ENCODE measurements at places on chromosomes 1 and 21. TPM values are rescaled to one million over a fixed set of nuclear protein-coding genes. Genes with fewer than 3 reads are reported as not detected.

The SHISA4 gene
- 13.9 TPM for total RNA-seq

The OLFML2B gene
- 13.5 TPM for total RNA-seq

The TAL1 gene
- 0.31 TPM for total RNA-seq

The NDUFS2 gene
- 146 TPM for total RNA-seq

The TRIM63 gene
- under 0.01 TPM for total RNA-seq

The LRRC42 gene
- total RNA-seq = 17.3 TPM

The NADK gene
- total RNA-seq = 49.5 TPM

The TAS1R1 gene
- 0.44 TPM for total RNA-seq

Measured in aortic smooth muscle cell (primary cell).